ENCODE measurements at places on chromosomes 3 and 15.

- no peaks in the 10 kb centered on the region for H3K36me3 ChIP-seq
- H3K27me3 ChIP-seq, result no peaks in the 10 kb centered on the region
- DNase-seq, result no peak
- no peaks in the 10 kb centered on the region for H3K4me1 ChIP-seq
- H3K27ac ChIP-seq, result no peak overlapping the region
- no peak overlapping the region for H3K4me3 ChIP-seq
Observed at GRCh38 chr3:150202711-150203110, 205.4 kb upstream of the TSC22D2 start.

DNA sequence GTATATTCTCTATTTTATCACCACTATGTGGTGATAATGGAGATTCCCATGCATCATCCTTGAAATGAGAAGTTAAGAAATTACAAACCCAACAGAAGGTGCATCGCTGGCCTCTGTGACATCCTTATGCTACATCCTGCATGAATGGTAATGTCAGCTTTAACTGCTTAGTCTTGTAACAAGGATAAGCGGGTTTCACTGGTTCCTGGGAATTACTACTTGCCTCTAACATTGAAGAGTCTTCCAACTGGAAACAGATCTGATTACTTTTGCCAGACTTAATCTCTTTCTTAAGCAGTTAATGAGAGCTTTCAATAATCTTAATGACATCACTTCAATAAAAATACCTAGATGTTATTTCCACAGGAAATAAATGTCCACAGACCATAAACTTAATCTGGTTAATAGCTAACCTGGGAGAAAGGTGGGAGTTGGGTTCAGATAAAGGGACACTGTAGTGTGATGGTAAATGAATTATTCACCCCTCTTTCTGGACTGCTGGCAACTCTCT, 44.0 kb downstream of the FMN1 start:
- H3K36me3 ChIP-seq, result 0 out of 2 replicates have a peak, but pooled peaks cover 8% of the 10 kb centered on the region
- H3K4me3 ChIP-seq, result no peak overlapping the region
- no peak overlapping the region for H3K27ac ChIP-seq
- H3K4me1 ChIP-seq, result peaks cover 6% of the 10 kb centered on the region
- no peaks in the 10 kb centered on the region for H3K27me3 ChIP-seq
- DNase-seq, result no peak

GRCh38 chr3:175297216-175297615, 438.1 kb downstream of the NAALADL2 start:
- no peak for DNase-seq
- no peaks in the 10 kb centered on the region for H3K27me3 ChIP-seq
- H3K4me3 ChIP-seq, result no peak overlapping the region

DNA sequence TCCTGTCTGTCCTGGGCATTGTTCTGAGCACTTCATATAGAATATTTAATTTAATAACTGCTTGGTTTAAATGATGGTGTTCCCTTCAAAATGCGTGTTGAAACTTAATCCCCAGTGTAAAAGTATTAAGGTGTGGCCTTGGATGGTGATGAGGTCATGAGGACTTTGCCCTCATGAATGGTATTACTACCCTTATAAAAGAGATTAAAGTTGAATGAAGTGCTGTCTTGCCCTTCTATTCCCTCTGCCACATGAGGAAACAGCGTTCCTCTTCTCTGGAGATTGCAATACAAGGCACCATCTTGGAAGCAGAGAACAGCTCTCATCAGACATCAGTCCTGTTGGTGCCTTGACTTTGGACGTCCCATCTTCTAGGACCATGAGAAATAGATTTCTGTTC, 374.4 kb downstream of the PTPRG start:
- no peak for DNase-seq
- H3K27ac ChIP-seq, result no peak overlapping the region
- H3K4me1 ChIP-seq, result no peaks in the 10 kb centered on the region
- H3K36me3 ChIP-seq, result no peaks in the 10 kb centered on the region

- no peaks in the 10 kb centered on the region for H3K27me3 ChIP-seq
- no peak overlapping the region for H3K4me3 ChIP-seq
- no peaks in the 10 kb centered on the region for H3K36me3 ChIP-seq
- no peak for DNase-seq
- no peak overlapping the region for H3K27ac ChIP-seq
- no peaks in the 10 kb centered on the region for H3K4me1 ChIP-seq
Observed at GRCh38 chr3:61154457-61155198, 96.6 kb downstream of the FHIT start.

- no peak for DNase-seq
- no peaks in the 10 kb centered on the region for H3K36me3 ChIP-seq
- no peaks in the 10 kb centered on the region for H3K27me3 ChIP-seq
- no peak overlapping the region for H3K27ac ChIP-seq
Observed at GRCh38 chr3:21041621-21042020, 709.4 kb downstream of the ZNF385D start.
